ENCODE measurements at places on chromosomes 5 and 9. TPM values are rescaled to one million over a fixed set of nuclear protein-coding genes. Genes with fewer than 3 reads are reported as not detected.

- DNase-seq = no peak
These were observed 26.3 kb upstream of the RIOK2 start for GRCh38 chr5:97209343-97209742.

The PCDHGC3 gene
- 99.9 TPM for total RNA-seq

DNA sequence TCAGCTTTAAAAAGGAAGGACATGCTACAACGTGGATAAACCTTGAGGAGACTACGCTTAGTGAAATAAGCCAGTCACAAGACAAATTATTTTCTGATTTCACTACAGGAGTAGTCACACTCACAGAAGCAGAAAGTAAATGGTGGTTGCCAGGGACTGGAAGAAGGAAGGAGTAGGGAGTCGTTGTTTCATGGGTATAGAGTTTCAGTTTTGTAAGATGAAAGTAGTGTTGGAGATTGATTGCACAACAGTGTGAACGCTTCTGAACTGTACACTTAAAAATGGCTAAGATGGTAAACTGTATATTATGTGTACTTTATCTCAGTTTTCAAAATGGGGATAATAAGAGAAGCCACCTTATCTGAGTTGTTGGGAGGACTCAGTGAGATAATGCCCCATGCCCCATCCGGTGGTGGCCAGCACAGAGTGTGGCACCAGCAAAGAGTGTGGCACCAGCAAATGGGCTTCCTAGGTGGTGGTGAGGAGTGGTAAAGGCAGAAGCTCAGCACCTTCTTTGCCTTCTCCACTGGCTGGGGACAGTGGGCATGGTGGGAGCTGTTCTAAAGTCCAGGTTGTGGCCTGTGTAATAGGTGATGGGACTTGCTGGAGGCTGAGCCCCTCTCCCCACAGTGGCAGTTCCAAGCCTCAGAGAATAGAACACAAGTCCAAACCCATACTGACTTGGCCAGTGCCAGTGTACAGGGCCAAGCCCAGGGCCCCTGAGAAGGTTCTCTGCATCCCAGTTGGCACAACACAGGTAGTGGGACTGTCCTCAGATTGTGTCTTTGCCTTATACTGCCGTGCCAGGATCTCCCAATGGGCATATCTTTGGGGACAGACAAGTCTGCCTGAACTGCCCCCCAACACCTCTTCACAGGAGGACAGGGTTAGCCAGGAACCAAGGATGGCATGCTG lies 4.4 kb downstream of the SLC22A4 start:
- no peak for DNase-seq

- DNase-seq = no peak
These were observed 1.4 kb upstream of the NFX1 start for GRCh38 chr9:33288828-33289483.

DNA sequence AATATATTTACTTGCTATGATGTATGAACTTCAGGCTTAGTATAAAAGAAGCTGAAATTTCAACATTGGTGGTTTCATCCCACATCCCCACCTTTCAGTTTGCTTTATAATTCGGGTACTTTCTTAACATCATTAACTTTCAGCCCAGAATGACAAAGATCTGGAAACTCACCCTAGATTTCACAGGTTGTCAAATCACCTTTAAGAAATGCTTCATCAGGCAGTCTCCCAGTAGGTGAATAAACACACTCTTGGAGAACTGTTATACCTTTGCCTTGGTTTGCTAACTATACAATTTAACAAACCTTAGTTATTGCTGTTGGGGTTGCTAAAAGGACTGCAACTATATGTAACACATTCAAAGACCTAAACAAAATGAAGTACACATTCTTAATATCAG lies 54.4 kb downstream of the MLANA start:
- no peak for DNase-seq

GRCh38 chr9:121634329-121635261 lies 16.8 kb upstream of the DAB2IP start:
- no peak for DNase-seq

The DMGDH gene
- 0.85 TPM for total RNA-seq
